Stimulated activated CD8-positive, alpha-beta memory T cell treated with anti-CD3 and anti-CD28 coated beads, Interleukin-4, amount 100 ng/mL, for 4 hours (primary cell): ENCODE measurements at places on chromosomes 4 and X.

- DNase-seq, result no peak
Measured at GRCh38 chr4:87497578-87497977, 31.6 kb downstream of the SPARCL1 start.

DNA sequence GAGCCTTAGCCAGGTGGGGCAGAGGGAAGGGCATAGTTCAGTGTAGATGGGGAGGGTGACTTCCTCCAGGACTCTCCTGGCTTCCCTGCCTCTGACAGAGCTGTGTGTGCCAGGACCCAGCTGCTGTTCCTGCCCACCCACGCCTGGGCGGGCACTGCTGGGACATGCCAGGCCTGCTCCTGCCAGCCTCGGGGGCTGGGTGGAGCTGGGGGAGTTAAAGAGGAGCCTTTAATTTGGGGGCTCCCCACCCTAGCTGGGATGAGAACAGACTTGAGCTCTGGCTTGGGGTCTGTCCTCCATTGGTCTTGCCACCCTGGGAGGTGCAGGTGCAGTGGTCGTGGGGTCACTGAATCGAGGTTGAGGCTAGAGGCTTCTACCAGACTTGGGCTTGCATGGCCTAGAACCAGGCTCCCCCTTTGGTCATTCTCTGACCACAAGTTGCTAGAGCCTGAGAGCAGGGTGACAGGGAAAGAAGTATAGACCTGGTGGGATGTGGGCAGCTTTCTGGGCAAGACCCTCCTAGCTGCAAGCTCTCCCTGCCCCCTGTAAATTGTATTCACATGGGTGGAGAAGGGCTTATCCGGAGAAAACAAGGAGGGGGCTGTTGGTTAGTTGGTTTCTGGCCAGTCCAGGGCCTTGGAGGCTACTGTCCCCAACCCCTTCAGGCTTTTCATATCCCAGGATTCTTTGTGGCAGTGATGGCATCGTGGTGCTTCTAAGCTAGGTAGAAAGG, 5.7 kb downstream of the EFNB1 start:
- no peak for DNase-seq

- no peak for DNase-seq
Measured at GRCh38 chrX:107204068-107204605, 2.1 kb downstream of the NUP62CL start.

- no peak for DNase-seq
Measured at GRCh38 chr4:77959566-77960338, 97.1 kb downstream of the MRPL1 start.
